ENCODE measurements at places on chromosomes 2 and 18.

GRCh38 chr18:60978338-60978737 is 354.9 kb upstream of the CDH20 start:
- DNase-seq: no peak

DNA sequence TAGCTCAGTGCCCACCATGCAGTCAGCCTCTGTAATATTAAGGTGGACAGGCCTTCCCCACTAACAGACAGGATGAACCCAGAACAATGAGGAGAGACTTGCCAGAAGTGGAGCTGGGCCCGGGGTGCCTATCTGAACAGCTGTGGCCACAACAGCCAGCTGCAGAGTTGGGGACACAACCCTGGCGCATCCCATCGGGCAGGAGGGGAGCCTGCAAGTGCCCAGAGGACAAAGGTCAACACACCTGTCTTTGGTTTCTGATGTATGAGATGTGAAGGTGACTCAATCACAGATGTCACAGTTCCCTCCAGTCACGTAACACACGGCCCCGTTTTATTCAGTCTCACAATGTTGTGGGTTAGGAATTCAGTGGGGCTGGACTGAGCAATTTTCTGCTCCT is 48.2 kb upstream of the TAF1B start:
- no peak for DNase-seq

- peak; percentile 3 for DNase-seq
Observed at GRCh38 chr18:56139792-56140254, 498.6 kb downstream of the TXNL1 start.

- DNase-seq: no peak
Observed at GRCh38 chr18:48982266-48982665, 31.5 kb upstream of the SMAD7 start.

DNA sequence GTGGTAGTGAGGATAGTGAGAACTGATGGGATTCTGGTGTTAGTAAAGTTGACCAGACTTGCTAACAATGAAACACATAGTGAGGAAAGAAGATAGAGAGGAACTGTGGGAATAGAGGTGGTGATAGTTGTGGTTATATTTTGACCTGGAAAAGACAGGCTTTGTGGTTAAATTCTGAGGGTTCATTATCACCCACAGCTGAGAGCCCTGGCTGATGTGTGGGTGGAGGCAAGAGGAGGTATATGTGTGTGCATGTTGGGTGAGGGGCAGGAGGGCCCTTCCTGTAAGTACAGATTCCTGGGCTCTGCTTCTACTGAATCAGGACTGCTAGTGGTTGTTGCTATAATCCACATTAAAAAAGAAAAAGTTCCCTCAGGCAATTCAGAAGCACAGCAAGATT is 26.2 kb upstream of the TMEM163 start:
- DNase-seq: no peak

GRCh38 chr2:104332731-104333130 is 521.2 kb upstream of the POU3F3 start:
- no peak for DNase-seq

GRCh38 chr18:35240664-35241447 is at the start of gene ZNF397:
Gene ZNF397 (plus strand): TSS chr18:35241034. CDS start chr18:35242471, 1,437 bp downstream.
- peak; percentile 97 for DNase-seq

DNA sequence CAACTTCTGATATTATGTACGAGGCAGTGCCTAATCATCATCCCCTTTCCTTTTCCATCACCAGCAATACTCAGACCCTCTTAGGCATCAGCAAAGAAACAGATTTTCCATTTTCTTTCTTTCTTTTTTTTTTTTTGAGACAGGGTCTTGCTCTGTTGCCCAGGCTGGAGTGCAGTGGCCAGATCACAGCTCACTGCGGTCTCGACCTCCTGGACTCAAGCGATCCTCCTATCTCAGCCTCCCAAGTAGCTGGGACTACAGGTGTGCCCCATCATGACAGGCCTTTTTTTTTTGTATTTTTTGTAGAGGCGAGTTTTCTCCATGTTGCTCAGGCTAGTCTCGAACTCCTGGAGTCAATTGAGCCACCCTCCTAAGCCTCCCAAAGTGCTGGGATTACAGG is 5.9 kb upstream of the OLA1 start:
- DNase-seq: no peak

DNA sequence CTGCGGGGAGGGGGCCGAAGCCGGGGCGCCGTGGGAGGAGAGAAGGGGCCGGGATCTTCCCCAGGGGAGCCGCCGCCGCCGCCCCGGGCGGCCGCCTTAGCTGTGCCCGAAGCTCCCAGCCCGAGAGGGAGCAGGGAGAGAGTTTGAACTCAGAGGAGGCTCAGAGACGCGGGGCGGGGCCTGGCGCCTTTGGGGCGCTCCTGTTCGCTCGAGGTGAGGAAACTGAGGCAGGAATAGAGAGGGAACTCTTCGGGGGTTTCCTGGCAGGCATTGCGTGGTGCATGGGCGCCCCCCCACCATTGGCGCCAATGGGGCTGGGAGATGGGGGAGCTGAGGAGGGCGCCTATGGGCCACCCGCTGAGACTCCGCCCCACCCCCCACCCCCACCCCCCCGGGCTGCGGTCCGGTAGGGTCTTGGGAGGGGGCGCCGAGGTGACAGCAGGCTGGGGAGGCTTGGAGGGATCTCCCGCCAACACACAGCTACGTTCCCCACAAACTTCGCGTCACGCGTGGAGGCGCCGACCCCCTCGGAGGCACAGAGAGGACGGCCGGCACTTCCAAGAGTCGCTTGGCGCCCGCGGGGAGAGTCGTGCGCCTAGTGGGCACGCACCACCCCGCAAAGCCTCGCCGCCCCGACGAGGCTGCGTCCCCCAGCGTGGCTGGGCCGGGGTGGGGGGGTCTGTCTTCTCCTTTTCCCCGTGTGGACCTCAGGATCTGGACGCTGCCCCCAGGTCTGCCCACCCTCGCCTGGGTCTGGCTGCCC is 680 bp downstream of the CTDSP1 start:
- DNase-seq: peak; percentile 28

GRCh38 chr2:70116936-70117552 is 29.8 kb downstream of the PCBP1 start:
- DNase-seq: peak; percentile 41

DNA sequence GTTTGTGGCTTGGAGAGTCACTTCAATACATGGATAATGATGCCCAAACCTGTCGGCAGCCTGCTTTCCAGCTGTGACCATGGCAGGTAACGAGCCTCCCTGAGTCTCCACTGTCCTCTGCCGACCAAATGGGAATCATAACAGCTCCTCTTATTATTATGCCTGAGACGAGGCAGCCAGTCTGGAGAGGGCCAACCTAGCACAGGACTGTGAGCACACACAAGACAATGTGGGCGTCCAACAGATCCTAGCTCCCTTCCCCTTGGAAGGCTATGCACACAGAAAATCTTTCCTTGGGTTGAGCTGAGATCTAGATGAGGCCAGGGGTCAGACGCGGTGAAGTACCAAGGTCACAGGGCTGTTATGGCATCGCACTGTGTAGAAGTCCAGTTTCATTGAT is 890 bp upstream of the SLC4A3 start:
- DNase-seq: no peak

DNA sequence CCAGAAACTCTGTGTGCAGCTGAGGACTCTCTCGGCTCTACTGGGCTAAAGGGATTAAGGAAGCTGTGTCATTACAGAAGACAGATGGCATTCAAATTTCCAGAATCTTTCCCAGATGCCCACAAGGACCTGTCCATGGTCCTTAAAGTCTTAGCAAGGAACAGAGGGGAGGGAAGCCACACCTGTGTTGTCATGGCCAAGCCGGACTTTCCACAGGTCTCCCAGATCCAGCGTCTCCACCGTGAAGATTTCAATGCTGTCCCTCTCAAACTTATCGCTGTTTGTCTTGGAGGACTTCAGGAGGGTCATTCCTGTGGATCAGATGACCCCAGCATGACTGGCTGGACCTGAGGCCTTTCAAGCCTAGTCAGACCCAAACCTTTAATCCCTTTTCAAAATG is 114.5 kb downstream of the LOXHD1 start:
- DNase-seq: no peak

- no peak for DNase-seq
Observed at GRCh38 chr2:42858140-42859005, 66.0 kb upstream of the HAAO start.

- DNase-seq: no peak
Observed at GRCh38 chr2:160246356-160246755, 46.3 kb upstream of the ITGB6 start.

- DNase-seq: peak; percentile 65
Observed at GRCh38 chr18:8982416-8983183, 119.9 kb upstream of the NDUFV2 start.

DNA sequence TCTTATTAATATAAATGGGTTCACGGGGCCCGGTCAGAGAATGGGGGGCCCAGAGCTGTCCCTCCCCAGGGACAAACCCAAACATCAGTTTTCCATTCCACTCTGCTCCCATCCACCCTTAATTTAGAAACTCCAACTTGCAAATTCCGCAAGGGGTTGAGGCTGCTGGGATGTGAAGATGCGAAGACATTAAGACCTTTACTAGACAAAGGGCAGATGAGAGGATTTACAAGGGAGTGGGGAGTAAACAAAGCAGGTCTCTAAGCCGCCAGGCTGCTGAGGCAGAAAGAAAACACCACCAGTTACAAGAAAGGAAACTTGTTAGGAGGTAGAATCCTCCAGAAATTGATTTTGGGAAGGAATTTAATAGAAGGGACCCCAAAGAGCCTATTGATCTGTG is 33.1 kb downstream of the MARCO start:
- DNase-seq: no peak

DNA sequence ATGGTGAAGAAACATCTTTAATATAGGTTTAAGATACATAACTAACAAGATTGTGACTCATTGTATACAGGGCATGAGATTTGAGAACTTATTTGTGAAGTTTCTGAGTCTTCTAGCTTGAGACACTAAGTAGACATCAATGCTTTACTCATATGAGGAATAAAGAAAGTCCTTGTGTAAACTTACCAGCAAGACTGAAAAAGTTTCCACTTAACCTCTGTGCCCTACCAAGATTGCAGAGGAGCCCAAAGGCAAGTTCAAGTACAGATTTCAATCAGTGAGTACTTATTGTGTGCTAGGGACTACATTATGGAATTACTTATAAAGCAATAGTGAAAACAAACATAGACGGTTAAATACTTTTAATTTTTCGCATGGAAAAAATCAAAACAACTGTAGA is 1041.2 kb upstream of the CELF4 start:
- DNase-seq: no peak

- DNase-seq: no peak
Observed at GRCh38 chr2:7392076-7392787, 475.0 kb downstream of the RNF144A start.

GRCh38 chr18:6917072-6917471 is 187.6 kb downstream of the ARHGAP28 start:
- DNase-seq: no peak

GRCh38 chr2:121076498-121076820 is 208.5 kb downstream of the TFCP2L1 start:
- DNase-seq: no peak

GRCh38 chr2:241463276-241464135 is 44.9 kb downstream of the STK25 start:
- no peak for DNase-seq

DNA sequence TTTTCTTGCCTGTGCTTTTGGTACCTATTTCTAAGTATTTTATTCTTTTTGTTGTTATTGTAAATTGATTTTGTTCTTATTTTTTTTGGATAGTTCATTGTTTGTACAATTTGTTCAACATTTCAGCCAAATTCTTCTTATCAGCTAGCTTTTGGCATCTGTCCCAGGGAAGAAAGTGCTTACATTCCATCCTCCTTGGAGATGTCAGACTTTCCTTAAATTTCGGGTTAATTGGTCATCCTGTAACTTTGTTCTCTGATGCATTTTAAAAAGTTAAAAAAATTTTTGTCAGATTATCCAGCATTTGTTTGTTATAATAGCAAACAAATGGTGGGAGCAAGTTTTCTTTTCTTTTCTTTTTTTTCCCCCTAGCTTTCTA is 60.3 kb downstream of the PTH2R start:
- DNase-seq: no peak

GRCh38 chr2:176109946-176110345 is 2.9 kb downstream of the HOXD11 start:
- DNase-seq: no peak

DNA sequence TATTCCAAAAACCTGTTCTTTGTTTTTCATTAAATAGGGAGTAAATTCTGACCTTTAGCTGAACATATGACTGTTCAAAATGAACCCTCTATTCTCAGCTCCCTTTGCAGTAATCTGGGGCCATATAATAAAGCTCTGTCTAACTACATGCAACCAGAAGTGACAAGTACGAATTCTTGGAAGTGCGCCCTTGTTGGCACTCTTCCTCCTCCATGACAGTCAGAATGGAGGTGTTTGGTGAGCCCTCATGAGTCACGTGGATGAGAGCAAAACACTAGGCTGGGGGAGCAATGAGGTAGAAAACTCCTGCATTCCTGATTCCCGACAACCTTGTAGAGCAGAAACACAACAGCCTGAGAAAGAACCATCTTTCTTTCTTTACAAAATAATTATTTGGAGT is 552.9 kb downstream of the FBXO15 start:
- DNase-seq: no peak

DNA sequence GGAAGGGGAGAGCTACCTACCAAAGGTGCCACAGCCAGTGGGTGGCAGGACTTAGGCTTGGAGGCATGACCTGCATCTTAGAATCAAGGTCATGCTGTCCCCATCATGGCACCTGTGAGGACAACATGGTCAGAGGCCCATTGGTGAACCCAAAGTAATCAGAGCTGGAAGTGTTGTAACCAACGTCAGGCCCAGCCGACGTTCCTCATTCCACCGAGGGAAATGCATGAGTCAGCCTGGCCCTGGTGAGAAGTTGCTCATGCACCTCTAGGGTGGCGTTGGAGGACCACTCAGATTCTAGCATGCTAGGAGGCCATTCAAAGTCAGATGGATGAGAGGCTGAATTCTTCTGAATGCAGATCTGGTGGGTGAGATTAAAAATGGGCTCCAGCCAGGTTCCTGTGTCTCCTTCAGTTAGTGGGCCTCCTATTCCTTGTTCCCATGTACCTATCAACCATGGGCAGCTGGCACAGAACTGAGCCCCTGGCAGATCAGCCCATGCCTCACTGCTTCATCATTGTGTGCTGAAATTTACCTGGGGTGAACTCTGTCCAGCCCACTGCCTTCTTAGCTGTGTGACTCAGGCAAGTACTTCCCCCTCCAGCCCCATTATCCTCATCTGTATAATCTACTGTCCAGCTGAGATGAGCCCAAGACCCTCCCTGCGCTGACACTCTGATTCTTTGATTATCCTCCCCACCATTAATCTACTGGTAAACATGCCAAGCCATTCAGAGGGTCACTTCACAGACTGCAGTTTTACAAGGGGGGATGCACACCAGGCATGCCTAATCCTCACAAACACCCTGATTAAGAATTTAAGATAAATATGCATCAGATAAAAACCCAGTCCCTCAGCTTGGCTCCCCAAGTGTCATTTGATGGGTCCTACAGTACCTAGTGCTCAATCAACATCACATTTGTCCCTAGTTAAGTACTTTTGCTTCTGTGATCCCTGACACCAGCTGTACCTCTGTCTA is 14.0 kb downstream of the SLC14A2 start:
- DNase-seq: no peak

- DNase-seq: peak; percentile 75
Observed at GRCh38 chr18:22930089-22930713, 2.9 kb upstream of the RBBP8 start.

- no peak for DNase-seq
Observed at GRCh38 chr2:67783026-67783425, 279.8 kb downstream of the C1D start.

GRCh38 chr18:51666763-51667191 is 469.3 kb upstream of the MEX3C start:
- DNase-seq: peak; percentile 47

All from cerebellar cortex (tissue), 1 donor.